ENCODE measurements at places on chromosomes 7 and 10.

DNA sequence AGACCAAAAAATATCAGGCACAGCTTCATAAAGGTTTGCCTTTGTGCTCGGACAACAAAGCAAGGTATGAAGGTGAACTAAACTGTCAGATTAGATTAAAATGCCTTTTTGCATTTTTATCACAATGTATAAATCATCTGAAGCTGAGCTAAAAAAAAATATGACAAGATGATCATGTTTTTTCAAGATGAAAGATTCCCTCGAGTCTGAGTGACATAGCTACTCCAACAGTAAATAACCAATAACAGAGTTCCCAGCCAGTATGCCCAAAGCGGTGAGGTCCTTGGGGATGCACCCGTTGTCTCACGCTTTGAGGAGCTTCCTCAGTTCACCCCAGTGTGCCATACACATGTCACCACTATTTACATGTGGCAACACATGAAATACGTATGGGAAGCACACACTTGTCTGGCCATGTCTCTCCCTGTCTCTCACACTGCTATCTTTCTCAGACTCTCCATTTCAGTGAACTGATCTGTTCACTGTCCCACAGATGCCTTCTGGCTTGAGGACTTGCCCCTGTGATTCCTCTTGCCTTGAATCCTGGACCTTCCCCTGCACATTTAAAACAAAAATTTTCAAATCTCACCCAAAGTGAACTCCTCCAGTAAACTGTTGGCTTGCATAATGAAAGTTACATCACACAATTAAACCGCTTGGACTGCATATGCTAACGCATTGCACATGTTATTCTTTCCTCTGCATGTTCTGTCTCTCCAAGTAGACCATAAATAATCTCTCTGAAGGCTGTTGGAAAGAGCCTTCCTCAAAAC is 2.6 kb upstream of the PIK3CG start:
- no peak overlapping the region for H3K4me3 ChIP-seq
- H3K27ac ChIP-seq = no peak overlapping the region
- peak; percentile 45 for DNase-seq
- H3K4me1 ChIP-seq = peaks cover 63% of the 10 kb centered on the region
- no peaks in the 10 kb centered on the region for H3K27me3 ChIP-seq
- peaks cover 1% of the 10 kb centered on the region for H3K36me3 ChIP-seq

DNA sequence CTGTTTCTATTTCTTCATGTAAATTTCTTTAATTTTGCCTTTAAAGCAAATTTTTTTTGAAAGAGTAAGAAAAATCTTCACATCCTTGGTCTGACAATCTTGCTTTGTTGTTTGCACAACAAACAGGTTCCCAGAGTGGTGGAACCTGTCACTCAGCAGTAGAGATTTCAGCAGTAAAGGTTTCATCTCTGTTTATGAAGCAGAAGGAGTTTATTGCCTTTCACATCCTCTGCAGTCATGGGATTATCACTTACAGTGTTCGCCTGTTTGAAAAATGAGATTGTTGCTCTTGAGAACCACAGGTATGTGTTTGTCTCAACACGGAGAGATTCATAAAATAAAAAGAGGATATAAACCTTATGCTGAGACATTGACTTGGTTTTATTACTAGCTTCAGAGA is 342.6 kb downstream of the IPMK start:
- DNase-seq = no peak
- H3K4me3 ChIP-seq = no peak overlapping the region
- H3K36me3 ChIP-seq = no peaks in the 10 kb centered on the region
- no peak overlapping the region for H3K27ac ChIP-seq

DNA sequence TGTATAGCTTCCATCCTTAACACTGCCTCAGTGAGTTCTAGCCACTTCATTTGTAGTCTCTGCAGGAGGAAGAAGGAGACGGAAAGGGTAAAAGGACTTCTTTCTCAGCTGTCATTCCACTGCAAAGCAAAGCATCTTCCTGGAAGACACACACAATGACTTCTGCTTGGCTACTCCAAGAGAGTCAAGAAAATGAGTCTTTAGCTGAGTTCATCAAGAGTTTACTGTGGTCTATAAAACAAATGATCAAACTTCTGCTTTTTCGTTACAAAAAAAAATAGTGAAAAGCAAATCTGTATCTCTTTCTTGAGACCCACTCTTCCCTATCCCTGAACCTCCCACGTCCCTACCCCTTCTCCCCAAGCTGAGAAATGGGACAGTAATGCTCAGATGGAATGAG is 205.0 kb upstream of the AHR start:
- no peaks in the 10 kb centered on the region for H3K27me3 ChIP-seq
- DNase-seq = no peak
- no peak overlapping the region for H3K4me3 ChIP-seq
- H3K27ac ChIP-seq = no peak overlapping the region
- H3K36me3 ChIP-seq = no peaks in the 10 kb centered on the region

DNA sequence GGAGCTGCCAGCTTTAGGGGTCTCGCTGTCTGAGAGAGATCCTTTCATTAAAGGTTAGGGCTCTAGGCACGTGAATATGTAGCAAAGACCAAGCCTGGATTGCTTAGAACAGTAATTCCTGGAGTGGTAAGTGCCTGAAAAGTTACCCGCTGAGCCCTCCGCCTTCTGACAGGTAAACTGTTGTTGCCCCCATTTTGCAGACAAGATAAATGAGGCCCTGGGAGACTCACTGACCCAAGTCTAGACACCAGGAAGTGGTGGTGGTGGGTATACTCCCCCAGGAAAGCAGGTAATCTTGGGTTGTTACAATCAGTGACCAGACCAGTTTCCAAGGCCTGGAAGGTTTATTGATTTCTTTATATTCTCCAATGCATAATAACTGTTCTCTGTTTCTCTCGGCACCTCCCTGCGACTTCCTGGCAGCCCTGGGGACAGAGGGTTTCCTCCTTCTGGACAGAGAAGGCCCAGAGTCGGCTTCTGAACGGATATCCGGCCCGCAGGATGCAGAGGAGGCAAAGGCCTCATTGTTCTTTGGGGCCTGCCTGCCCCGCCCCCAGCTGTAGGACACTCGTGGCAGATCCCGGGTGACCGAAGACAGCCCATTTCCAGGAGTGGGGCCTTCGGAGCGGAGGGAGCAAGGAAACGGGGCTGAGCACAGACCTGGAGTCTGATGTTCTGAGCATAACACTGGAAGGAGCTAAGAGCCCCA is 1.3 kb upstream of the GRK5 start:
- H3K4me3 ChIP-seq = peak overlapping the region; percentile 40
- peak overlapping the region; percentile 86 for H3K27ac ChIP-seq
- no peaks in the 10 kb centered on the region for H3K27me3 ChIP-seq
- peak; percentile 44 for DNase-seq
- H3K36me3 ChIP-seq = no peaks in the 10 kb centered on the region

GRCh38 chr10:69645296-69646184 is 15.5 kb downstream of the FAM241B start:
- DNase-seq = no peak
- H3K4me3 ChIP-seq = no peak overlapping the region
- no peak overlapping the region for H3K27ac ChIP-seq
- no peaks in the 10 kb centered on the region for H3K4me1 ChIP-seq
- H3K36me3 ChIP-seq = no peaks in the 10 kb centered on the region
- no peaks in the 10 kb centered on the region for H3K27me3 ChIP-seq

DNA sequence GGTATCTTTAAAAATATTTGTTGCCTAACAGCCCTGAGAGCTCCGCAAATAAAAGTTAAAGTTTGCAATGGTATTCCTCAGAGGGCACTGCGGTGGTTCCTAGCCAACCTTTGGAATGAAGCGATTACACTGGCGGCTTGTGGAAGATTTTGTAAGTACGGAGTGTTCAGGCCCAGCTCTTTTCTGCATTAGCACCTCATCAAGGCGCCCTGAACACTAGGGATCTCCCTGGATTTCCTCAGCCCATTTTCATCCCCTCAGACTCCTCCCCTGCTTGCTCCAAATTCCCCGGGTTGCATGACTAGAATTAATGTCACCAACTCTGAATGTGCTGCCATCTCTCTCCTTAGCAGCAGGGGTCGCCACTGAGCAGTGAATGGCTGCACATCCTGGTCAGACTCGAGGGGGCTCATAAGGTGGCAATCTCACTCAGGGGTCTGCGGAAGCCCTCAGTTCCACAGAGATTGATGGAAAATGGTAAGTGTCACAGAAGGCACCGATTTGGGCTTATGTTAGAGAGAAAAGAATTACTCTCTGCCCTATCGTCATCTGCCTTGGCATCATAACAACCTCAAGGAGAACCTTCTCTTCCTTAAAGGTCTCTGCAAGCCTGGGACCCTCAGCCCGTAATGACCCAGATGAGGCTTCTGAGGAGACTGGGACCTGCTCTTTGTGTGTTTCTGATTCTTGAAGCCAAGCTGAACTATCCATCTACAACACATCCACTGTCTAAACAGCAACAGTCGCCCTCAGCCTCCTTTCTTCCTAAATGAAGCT is 262.8 kb upstream of the AOAH start:
- H3K4me1 ChIP-seq = peaks cover 20% of the 10 kb centered on the region
- no peak overlapping the region for H3K4me3 ChIP-seq
- no peaks in the 10 kb centered on the region for H3K27me3 ChIP-seq

DNA sequence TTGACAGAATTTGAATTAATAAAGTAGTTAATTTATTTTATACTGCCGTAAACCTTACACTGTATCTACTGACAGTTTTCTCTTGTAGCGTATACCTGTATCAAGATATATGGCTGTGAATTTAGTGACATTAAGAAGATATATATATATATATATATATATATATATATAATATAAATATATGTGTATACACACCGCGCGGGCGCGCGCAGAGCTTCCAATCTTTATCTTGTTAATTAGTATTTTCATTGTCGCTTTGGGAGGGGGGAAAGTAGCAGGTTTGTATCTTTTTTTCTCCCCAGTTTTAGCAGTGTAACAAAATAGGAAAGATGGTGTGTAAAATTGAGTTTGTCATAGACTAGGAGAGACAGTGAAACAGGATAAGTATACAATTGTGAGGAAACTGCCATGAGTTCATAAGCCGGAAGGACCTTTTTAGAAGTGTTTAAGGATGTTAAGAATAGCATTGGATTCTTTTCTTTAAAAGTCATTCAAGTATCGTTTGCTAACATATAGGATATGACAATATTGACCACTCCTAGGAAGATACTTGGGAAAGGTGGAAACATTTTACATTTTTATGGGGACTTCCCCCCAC is 2.0 kb downstream of the PLEKHA1 start:
- no peak overlapping the region for H3K27ac ChIP-seq
- H3K4me3 ChIP-seq = no peak overlapping the region
- no peak for DNase-seq

DNA sequence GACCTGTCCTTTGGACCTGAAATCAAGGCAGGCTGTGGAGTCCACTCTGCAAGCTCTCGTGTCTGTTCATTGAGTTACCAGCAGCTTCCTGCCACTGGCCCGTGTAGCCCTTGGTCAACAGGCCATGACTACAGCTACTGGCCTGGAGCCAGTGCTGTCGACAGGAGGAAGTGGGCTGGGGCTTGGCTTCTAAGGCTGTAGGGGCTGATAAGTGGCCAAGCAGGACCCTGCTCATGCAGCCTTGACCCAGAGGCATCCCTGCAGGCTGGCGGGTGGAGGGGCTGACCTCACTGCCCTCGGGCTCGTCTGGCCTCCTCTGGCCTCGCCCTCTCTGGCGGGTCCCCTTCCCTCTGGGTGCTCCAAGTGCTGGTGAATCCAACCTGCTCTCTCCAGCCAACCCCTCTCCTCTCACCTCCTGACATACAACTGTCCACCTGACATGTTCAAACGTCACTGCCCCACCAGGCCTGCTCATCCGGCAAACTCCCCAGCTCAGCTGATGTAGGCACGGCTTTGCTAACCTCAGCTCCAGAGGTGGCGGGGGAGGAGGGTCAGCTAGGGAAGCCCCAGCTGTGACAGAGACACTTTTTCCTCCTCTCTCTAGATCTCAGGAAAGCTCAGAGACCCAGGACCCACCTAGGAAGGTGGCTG is 188.6 kb upstream of the LYZL2 start:
- H3K27me3 ChIP-seq = no peaks in the 10 kb centered on the region
- H3K36me3 ChIP-seq = no peaks in the 10 kb centered on the region
- H3K27ac ChIP-seq = no peak overlapping the region
- H3K4me3 ChIP-seq = no peak overlapping the region
- peak; percentile 80 for DNase-seq

GRCh38 chr7:124033095-124033806 is 384 bp upstream of the TMEM229A start:
- no peak overlapping the region for H3K4me3 ChIP-seq
- H3K27me3 ChIP-seq = peaks cover 45% of the 10 kb centered on the region
- no peaks in the 10 kb centered on the region for H3K4me1 ChIP-seq
- H3K27ac ChIP-seq = no peak overlapping the region
- DNase-seq = no peak

- no peaks in the 10 kb centered on the region for H3K27me3 ChIP-seq
- H3K27ac ChIP-seq = no peak overlapping the region
- H3K4me3 ChIP-seq = no peak overlapping the region
- peaks cover 10% of the 10 kb centered on the region for H3K4me1 ChIP-seq
- H3K36me3 ChIP-seq = no peaks in the 10 kb centered on the region
These were observed 1.7 kb downstream of the TCAF1 start for GRCh38 chr7:143900230-143900766.

DNA sequence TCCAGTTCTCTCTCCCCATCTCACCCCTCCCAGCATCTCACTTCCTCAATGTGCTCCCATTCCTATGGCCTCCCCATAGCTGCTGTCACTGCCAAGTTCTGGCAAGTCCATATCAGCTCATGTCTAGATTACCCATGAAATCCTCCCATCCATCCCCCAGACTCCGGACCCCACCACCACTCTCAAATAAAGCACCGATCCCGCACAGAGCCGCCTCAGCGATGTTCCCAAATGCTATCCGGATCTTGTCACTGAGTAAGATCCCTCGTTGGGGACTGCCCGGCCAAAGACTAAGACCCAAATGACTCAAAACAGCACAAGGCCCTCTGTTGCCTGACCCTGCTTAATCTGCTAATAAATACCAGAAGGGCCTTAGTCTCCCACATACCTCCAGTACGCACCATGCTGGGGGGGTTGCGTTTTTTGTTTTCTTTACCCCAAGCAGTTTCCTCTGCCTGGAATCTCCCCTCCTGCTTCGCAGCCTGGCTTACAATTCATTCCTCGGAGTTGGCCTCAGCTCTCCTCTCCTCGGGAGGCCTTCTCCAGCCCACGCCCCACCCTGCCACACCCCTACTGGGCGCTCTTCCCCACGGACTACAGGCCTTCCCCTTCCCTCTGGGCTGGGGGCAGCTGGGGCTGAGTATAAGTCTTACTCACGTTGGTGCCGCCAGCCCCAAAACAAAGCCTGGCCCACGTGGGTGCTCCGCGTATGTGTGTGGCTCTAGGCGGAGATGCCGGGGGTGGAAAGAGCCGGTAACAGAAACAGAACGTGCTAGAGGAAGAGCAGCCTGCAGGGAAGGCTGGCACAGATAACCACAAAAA is 1.8 kb upstream of the DUSP5 start:
- no peak for DNase-seq
- peak overlapping the region; percentile 56 for H3K4me3 ChIP-seq
- no peak overlapping the region for H3K27ac ChIP-seq
- peaks cover 40% of the 10 kb centered on the region for H3K27me3 ChIP-seq
- peaks cover 45% of the 10 kb centered on the region for H3K4me1 ChIP-seq

- H3K4me3 ChIP-seq = no peak within 1 kb of the TSS
- H3K27me3 ChIP-seq = peaks cover 27% of the 10 kb centered on the region
- peaks cover 28% of the 10 kb centered on the region for H3K36me3 ChIP-seq
- no peak within 1 kb of the TSS for H3K27ac ChIP-seq
- peak; percentile 54 for DNase-seq
- peaks cover 34% of the 10 kb centered on the region for H3K4me1 ChIP-seq
These were observed at the start of gene CLDN15 for GRCh38 chr7:101237206-101238067. TSS of gene CLDN15 (minus strand) at chr7:101237802. CDS start at chr7:101237581, 221 bp downstream.

GRCh38 chr10:43375401-43376020 is 4.1 kb downstream of the FXYD4 start:
- no peak for DNase-seq
- H3K4me1 ChIP-seq = no peaks in the 10 kb centered on the region
- no peak overlapping the region for H3K4me3 ChIP-seq
- no peaks in the 10 kb centered on the region for H3K27me3 ChIP-seq
- H3K36me3 ChIP-seq = no peaks in the 10 kb centered on the region
- no peak overlapping the region for H3K27ac ChIP-seq
